ENCODE measurements at places on chromosomes 1 and 21.

DNA sequence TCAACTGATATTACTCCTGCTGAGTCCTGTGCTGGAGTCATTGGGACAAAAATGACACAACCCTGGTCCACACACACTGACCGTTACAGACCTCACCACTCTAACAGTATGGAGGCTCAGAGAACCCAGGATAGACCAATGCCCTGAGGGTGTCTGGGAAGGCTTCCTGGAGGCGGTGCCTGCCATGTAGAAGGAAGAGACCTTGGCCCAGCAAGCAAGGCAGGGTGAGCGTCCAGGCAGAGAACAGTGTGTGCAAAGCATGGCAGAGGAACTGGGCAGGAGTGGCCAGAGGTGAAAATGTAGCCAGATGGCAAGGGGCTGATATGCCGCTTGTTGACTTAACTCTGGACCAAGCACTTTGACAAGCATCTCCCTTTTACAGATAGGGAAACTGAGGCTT lies 85.5 kb downstream of the VWA5B1 start:
- DNase-seq = no peak

- no peak for DNase-seq
Measured at GRCh38 chr1:219993554-219994433, 52.5 kb downstream of the EPRS1 start.

DNA sequence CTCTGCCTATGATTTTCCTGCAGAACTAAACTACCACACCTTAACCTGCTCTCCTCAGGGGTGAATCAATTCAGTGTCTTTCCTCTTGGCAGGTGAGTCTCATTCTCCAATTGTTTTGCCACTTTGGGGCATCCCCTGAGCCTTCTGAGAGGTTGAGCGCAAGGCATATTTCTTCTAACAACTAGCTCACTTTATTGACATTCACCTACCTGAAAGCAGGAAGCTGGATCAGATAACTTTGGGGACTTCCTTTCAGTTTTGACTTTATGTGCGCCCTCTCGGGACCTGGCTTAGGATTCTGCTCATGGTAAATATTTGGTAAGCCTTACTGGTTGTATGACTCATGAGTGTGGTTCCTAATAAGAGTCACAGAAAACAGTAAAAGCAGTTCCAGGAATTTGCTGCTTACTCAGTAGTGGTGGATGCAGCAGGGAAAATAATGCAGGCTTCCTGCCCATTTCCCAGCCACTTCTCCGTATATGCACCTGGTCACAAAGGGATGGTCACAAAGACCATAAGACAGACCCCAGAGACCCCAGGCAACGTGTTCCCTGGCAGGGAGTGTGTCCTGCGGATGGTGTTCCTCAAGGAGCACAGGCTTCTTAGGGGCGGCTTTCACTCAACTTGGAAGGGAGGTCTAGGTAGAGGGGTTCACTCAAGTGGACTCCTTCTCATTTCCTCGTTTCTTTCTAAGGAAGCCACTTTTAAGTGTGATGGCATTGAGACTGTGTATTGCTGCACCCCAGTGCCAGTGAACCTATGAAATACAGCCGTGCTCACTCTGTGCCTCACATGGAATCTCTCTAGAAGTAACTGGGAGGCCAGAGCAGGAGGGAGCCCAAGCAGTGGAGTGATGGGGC lies 22.0 kb upstream of the BATF3 start:
- DNase-seq = no peak

DNA sequence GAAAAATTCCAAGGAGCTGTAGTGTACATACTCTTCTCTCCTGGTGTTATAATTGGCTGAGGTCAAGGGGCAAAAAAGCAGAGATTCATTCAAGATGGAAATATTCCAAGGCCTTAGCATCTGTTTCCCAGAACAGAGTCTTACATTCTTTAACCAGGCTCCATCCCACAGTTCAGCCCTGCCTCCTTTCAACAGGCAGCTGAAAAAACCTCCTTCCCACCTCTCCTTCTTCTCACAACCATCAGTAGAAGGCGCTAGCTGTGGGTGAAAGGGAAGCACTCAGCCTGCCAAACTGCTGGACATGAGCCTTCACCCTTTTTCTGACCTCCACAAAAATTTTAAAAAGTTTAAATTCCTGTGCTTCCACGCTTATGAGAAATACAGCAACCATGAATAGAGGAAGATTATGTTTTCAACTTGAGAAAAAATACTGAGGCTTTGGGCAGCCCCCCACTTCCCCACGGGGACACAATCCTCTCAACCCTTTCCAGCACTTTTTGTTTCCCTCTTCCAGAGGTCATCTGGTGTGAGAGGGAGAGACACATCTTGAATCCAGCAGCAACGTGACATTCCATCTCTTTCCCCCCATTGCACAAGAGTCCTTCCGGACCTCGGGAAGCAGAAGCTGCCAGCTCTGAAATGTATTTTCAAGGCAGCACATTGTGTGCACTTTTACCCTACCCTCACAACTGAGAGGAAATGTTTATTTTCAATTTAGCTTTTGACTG lies 43.2 kb upstream of the FMO2 start:
- no peak for DNase-seq

- DNase-seq = no peak
Measured at GRCh38 chr1:171217658-171218443, 30.4 kb upstream of the FMO1 start.

DNA sequence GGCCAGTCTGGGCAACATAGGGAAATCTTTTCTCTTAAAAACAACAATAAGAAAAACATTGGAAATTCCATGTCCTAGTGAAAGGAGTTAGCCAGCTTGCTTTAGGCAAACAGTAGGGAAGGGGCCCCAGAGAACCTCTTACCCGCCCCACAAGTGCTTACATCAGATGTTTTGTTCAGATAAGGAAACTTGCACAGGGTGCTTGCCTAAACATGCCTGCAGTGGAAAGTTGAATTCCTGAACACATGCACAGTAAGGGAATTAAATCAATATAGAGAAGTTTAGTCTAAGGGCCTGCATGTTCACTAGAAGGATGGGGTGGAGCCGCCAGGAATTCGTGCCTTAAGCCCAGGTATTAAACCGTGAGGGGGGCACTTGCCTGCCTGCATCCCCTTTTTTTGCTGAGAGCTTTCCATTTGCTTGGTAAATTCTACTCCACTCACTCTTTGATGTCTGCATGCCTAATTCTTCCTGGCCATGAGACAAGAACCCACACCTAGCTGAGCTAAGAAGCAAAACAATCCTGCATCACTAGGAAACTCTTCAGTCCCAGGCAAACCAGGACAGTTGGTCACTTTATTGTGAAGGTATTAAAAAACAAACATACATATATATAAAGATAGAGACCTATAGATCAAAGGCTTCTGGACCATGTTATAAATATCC lies 499.0 kb downstream of the SIPA1L2 start:
- DNase-seq = no peak

DNA sequence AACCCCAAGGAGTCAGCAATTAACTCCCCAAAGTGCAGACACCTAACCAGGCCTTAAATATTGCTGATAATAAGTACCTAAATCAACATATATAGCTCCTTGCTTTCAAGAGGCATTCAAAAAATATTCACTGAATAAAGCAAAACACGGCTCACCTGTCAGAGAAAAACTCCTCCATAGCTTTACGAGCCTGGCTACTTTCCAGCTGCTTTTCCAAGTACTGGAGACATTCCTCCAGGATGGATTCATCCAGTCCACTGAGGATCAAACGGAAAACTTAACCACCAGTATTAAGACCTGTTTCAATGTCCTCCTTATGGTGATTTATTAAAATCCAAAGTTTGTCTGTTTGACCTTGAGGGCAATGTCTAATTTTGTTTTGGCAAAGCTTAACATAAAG lies 44.6 kb downstream of the UBR4 start:
- DNase-seq = no peak

All from stimulated activated CD8-positive, alpha-beta memory T cell treated with anti-CD3 and anti-CD28 coated beads, Interleukin-4, amount 100 ng/mL, for 1 hour (primary cell).